ENCODE measurements at places on chromosomes 12 and 14.

DNA sequence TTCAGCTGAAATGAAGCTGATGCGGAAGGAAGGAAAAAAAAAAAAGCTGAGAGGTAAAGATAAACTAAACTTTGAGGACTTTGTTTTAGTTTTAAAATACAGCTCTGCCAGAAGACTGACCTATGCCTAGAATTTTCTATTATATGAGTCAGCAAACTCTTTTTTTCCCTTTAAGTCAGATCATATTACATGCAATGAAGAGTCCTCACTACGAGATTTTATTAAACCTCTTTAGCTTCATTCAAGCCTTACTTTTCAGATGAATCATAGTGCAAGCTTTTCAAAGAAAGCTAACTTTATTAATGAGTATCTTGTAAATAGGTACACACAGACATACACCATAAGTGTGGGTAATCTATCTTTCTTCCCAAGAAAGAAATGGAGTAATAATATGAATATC lies 57.8 kb upstream of the FSCB start:
- DNase-seq, result peak; percentile 81

DNA sequence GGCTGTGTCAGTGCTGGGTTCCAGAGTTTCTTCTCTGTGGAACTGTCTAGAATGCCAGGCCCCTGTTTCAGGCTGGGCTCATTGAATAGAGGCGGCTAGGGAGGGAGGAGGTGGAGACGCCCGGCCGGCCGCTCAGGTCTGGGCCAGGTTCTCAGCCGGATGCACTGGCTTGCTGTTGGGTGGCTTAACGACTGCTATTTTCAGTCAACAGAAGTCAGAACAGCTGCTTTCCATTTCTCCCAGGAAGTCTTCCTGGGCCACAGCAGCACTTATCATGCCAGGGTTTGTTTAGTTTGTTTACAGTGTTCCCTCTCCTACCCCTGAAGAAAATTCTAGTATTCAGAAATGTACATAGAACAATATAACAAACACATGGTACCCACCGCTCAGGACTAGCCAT lies 26.0 kb upstream of the VPS37B start:
- no peak for DNase-seq

GRCh38 chr12:7747246-7747645 lies at the start of gene CLEC4C:
TSS of gene CLEC4C (minus strand) at chr12:7747375. CDS start at chr12:7747348, 27 bp downstream.
- DNase-seq, result no peak

DNA sequence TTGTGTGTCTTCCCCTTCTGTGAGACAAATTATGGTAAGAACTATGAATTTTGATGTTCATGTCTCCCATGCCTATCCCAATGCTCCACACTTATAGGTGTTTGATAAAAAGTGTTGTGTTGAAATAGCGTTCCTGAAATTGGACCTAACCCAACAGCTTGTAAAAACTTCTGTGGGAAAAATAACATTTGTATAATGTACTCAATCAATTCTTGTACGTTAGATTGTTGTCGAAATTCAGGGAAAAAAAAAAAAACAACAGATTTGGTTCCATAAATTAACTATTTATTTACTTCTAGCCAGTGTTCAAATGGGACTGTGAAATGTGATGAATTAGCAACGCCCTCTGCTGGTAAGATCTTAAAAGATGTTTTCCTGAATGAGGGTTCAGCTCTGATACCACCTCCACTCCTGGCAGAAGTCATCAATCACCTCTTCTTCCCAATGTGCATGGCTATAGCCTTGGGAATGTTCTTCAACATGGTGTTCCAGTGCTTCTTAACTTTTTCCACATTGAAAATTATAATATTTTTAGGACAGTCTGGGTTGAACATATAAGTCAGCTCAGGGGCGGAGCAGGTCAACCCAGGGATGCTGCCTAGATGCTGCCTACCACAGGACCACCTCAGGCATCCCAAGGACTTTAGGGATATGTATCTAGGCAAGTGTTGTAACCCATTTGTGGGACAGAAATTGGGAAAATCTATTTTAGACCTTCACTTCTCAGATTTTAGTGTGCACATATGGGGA lies 170.6 kb downstream of the OTOGL start:
- DNase-seq, result peak; percentile 56

DNA sequence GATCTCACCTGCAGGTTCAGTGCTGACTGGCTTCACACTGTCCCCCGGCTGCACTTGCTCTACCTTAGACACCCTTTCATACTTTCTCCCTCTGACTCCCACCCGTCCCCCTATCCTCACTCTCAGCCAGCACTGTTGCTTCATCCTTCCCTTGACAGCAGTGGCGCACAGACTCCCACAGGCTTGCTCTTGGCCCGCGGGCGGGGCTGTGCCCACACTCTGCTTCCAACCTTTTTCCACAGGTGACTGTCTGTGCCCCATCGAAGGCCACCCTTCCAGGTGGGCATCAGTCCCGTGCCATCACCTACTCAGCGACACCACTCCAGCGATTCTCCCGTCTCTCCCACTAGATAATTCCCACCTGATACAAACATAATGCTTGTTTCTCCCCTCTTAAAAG lies 1.0 kb upstream of the RPS6KL1 start:
- no peak for DNase-seq

GRCh38 chr12:106267535-106267934 lies 19.7 kb upstream of the CKAP4 start:
- DNase-seq, result no peak

DNA sequence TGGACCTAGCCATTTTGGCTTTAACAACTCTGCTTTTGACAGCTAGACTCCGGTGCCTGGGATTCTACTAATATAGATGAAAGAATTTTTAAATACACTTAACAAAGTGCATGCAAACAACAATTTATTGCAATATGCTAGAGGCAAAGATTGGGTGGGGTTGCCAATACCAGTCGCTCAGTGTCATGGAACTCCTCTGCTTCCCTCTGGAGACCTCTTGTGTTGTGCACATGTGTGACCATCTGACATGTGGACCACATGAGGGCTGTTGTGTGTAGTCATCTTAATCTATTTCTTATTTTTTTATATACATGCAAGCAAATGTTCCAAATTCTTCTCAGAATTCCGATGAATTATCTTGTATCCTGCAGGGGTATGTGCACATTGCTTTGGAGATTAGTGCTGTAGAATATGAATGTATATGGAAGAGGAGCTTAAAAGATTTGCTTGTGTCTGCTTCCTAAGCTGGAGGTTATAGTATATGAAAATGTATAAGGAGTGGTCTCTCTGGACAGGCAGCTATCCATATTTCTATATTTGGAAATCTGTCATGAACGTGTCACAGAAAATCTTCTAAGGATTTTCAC lies 24.2 kb upstream of the STXBP6 start:
- DNase-seq, result peak; percentile 59

GRCh38 chr12:69578283-69578682 lies 7.0 kb upstream of the CCT2 start:
- no peak for DNase-seq

DNA sequence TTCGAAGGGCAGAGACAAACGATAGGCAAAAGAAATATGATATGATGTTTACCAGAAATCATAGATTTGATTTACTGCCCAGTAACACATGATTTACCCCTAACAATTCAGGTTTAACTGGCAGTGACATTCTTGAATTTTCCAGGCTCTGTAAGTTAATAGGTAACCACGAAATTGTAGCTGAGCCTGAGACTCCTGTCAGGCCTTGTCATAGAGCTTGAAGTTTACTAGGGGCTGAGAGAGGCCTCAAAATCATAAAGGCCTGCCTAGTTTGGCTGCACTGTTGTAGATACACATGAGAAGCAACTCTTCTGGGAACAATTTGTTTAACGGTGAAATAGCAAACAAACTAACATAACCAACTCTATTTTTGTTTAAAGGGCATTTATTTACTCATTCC lies 3.3 kb downstream of the ERP27 start:
- DNase-seq, result no peak

GRCh38 chr12:122527478-122527944 lies 462 bp downstream of the KNTC1 start:
- peak; percentile 18 for DNase-seq

GRCh38 chr12:110581931-110582275 lies 1.2 kb downstream of the PPTC7 start:
- no peak for DNase-seq

DNA sequence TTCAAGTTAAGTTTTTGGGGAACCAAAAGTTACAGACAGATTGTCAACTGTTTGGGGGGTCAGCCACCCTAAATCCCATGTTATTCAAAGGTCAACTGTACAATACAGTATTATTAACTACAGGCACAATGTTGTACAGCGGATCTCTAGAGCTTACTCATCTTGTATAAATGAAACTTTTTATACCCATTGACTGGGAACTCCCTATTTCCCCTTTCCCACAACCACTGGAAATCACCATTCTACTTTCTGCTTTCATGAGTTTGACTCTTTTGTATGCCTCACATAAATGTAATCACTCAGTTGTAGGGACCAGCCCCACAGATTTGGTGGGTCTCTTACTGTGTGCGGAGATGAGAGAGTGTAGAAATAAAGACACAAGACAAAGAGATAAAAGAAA lies 57.8 kb downstream of the SLCO1B3 start:
- no peak for DNase-seq

GRCh38 chr12:2009623-2010022 lies 5.4 kb upstream of the DCP1B start:
- no peak for DNase-seq

- no peak for DNase-seq
Observed at GRCh38 chr12:3101309-3102024, 24.3 kb downstream of the TSPAN9 start.

GRCh38 chr12:90010089-90010488 lies 301.5 kb upstream of the ATP2B1 start:
- DNase-seq, result no peak

- DNase-seq, result no peak
Observed at GRCh38 chr14:61281948-61282275, 774 bp upstream of the TMEM30B start.

DNA sequence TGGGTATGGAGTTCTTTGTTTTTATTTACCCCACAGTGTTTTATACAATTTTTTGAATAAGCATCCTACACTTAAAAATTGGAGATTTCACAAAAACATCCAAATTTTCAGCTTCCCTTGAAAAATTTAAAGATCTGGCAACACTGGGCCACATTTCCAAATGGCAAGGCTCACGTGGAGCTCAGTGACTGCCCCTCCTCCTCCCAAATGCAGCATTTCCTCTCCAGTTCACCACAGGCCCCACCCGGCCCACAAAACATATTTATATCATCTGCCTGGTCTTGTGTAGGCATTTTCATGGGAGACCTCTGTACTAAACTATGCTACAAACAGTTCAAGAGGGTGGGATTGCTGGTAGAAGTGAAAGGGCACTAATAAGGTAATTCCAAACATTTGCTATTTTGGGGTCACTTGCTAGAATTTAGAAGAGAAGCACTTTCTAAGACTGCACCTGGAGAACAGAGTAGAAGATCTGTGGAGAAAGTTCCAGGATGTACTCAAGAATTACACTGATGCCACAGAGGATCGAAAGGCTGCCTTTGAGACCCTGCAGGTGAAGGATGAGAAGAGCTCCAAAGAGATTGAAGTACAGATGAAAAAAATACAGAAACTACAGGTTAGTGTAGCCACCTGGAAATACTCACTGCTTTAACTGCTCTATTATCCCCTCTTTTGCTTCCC lies 7.3 kb downstream of the FKBP11 start:
- no peak for DNase-seq

DNA sequence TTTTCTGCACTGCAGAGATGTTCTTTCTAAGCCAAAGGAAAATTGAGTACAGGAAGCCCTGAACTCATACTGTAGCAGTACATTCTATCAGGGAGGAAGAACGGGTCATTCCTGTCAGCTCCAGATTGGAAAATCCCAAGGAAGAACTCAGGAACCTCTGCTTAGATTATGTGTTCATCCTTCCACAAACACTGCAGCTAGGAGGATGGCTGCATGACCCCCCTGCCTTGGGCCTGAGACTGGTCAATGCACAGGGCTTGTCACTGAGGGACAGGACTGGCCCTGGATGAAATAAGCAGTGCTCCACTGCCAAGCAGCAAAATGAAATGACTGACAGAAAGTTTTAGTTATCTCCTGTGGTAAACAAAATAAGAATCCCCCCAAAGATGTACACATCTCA lies 1406.8 kb upstream of the TMEM132C start:
- DNase-seq, result no peak

DNA sequence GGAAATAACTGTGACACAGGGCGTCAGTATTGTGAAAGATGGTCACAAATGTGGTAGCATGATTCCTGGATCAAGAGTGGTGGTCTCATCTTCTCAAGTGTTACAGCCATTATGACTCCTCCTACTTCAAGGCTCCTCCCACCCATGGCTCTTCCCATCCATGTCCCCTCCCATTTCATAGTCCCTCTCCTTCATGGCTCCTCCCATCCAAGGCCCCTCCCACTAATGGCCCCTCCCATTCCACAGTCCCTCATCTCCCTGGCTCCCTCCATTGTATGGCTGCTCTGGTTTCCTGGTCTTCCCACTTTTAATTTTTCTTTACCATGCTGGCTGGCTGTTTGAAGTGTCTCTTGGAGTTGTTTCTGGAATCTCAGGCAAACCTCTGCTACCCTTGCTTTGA lies 1375.2 kb upstream of the TMEM132C start:
- no peak for DNase-seq

DNA sequence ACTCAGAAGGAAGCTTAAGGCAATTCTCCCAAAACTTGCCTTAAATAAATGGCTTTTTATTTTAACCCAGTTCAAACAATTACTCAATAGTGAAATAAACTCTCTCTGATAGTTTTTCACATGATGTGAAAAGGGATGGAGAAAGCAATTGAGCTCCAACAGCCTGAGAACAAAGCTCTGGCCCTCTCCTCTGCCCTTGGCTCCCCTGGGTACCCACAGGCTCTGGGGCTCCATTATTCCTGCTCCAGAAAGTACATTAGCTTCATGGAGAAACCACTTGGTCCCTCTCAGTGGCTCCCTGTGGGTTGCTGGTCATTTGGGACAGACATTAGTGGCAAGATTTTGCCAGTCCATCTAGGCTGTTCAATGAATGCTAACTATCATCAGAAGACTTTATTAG lies 242.8 kb downstream of the ATP23 start:
- DNase-seq, result no peak

- DNase-seq, result no peak
Observed at GRCh38 chr12:46578190-46578982, 205.8 kb upstream of the SLC38A2 start.

DNA sequence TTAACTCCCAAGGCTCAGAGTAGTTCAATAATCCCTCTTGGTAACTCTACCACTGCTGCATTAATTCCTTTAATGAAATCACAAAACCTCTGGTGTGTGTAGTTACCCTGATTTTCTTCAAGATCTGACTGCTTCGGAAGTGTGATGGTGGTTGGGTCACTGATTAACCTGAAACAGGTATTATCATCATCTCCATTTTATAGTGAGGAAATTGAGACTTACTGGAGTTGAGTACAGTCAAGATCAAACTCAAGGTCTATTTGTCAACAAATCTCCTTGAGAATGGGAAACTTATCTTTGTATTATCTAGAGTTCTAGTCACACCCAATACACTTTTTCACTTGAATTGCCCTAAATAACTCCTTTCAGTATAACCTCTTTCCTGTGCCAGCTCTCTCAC lies 233.5 kb downstream of the BTG1 start:
- DNase-seq, result no peak

GRCh38 chr12:98752726-98753125 lies 107.6 kb downstream of the APAF1 start:
- DNase-seq, result no peak

GRCh38 chr12:69698769-69699540 lies at the start of gene BEST3:
TSS of gene BEST3 (minus strand) at chr12:69699303. CDS start at chr12:69697798, 1,505 bp downstream.
- DNase-seq, result no peak

GRCh38 chr12:103144278-103144677 lies 186.8 kb downstream of the ASCL1 start:
- DNase-seq, result no peak

GRCh38 chr14:104390221-104390931 lies 189.2 kb upstream of the C14orf180 start:
- DNase-seq, result no peak

GRCh38 chr12:95545303-95545702 lies 6.0 kb downstream of the USP44 start:
- no peak for DNase-seq
